ENCODE measurements at places on chromosomes 11 and 22.
A peak's percentile ranks its signal among the peaks of the same experiment; 100 is the strongest.

- DNase-seq: no peak
These were observed 81.8 kb upstream of the SHANK2 start for GRCh38 chr11:71334191-71334590.

GRCh38 chr11:16034074-16034473, 322.3 kb downstream of the SOX6 start:
- no peak for DNase-seq

GRCh38 chr11:70717936-70718595, 319.7 kb downstream of the CTTN start:
- peak; percentile 16 for DNase-seq

DNA sequence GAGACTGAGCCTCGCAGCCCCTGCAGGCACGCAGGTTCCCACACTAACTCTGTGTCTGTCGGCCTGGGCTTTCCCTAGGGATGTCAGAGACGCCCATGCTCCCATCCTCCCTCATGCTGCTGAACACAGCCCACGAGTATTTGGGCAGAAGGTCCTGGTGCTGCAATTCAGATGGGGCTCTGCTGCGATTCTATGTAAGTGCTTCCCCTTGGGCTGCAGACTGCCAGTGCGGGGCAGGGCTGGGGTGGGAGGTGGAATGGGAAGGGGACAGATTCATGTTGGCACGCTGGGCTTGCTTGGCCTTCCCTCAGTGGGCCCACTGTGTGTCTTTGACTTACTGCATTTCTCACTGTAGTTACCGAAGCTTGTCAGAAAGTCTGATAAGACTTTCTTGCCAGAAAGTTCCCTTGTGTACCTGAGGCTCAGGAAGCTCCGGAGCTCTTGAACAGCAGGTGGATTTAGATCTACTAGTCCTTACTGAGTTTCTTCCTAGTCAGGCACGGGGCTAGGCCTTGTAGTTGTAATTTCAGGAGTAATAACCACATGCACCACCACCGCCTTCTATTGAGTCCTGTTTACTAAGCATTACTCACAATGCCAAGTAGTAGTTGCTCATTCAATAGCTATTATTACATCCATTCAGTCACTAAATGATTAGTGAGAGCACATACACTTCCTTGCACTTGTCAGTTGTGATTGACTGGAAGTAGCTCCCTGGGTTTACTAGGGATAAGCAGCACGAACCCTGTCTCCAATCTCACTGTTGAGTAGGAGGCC, 65.2 kb downstream of the CABIN1 start:
- DNase-seq: no peak

GRCh38 chr11:9139628-9140357, 48.4 kb upstream of the SCUBE2 start:
- peak; percentile 47 for DNase-seq

- DNase-seq: no peak
These were observed 64.6 kb downstream of the EXT2 start for GRCh38 chr11:44159848-44160721.

DNA sequence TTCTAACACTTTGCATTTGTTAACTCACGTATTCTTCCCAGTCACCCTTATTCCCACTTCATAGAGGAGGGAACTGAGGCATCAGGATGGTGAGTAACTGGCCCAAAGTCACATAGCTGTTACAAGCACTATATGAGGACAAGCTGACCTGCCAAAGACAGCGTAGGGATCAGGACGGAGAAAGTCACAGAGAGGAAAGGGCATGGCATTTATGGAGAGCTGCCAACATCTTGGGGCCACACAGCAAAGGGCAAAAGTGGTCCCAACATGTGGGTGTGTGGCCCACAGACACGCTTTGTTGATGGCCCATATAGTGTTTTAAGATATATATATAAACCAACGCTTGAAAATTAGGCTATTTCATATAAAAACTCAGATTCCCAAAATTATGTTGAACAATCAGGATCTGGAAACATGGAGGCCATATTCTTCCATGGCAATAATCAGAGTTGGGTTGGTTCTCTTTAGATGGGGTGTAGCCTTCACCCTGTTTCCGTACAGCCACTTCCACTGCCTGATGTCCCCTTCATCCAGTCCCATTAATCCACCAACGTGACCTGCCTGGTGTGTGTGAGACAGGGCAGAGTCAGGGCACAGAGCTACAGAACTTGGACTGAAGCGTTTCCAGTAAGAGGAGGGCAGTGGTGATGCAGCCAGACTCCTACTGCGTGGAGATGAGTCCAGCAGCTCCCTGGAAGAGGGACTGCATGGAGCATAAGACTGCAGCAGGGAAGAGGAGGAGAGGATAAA, 39.9 kb upstream of the CD5 start:
- no peak for DNase-seq

DNA sequence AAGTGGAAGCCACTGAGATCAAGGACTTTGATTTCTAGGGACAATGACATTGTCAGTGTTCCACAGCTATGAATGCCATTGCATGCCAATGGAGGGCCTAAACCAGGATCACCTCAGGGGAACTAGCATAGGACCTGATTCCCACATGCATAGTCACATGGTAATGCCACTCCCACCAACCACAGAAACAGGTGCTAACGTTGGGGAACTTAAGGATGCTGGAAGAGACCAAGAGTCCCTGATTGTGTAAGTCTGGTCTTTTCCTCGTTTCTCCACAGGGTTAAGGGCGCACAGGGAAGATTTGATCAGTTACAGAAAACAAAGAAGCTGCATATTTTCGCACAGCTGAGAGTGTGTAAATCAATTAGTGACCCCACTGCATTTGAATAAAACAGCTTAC, 59.4 kb upstream of the CD44 start:
- DNase-seq: no peak

DNA sequence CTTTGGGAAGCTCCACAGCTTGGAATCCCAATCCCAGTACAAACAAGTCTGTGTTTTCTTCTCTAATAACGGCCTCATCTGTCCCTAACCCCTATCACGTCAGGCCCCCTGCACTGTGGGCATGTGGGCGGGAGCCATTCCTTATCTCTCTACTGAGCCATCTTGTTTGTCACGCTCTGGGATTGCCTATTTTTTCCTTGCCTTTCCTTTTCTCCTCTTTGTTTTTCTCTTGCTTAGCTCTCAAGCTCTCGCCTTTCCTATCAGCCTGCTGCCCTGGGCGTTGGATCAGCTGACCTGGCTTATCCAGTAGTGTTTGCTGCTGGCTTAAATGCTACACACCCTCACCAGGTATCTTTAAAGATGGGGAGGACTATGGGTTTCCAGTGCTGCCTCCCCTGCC, 35.8 kb downstream of the ARHGAP1 start:
- no peak for DNase-seq

DNA sequence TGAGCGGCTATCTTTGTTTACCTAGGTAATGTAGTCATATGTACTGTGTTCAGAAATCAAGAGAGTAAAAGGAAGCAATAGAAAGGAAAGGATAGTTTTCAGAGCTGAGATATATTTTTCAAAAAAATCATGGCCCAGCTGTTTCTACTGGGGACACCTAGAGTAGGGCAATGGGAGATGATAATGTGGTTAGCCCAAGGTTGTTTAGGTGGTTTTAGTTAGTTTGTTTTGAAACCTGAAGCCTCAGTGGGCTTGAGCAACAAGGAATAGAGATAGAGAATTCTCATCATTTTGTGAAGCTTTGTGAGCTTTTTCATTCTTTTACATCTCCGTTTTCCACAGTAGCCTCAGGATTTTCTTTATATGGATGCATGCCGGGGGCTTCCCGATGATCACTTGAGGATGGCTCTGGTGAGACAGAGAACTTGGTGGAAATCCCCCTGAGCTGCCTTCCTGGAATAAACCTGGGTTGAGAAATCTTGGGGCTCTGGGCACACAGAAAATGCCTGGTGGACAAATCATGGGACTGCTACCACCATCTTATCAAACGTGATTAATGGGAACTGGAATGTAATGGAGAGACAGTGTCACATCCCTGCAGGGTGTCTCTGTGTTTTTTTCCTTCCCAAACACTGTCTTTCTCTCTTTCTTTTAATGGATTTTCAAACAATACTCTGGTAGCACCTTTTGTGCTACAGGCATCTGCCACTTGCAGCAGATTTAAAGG, 49.0 kb downstream of the ARHGAP42 start:
- peak; percentile 63 for DNase-seq

DNA sequence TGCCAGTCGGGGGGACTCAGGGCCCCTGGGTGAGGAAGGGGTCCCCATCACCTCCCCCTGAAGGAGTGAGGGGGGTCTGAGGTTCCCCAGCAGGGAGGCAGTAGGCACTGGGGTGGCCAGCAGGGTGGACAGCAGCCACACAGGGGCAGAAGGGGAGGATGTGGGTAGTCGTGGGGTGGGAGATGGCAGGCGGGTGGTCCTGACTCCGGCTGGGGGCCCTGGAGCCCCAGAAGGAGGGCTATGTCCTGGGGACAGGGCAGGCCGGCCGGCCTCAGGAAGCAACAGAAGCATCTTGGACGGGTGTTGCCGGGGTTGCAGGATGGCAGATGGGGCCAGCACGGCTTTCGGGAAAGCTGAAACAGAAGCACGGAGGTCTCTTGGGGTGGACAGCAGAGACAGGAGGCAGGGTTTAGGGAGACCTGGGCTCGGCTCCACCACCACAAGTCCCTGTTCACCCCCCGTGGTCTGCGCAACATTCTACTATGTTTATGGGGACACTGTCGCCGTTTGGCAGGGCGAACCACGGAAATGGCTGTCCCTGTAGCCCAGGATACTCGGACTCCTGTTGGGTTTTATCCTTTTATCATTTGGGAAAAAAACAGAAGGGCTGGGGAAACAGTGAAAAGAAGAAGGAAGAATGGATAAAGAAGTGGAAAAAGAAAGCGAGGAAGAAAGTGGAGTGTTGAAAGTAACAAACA, 14.1 kb downstream of the VWCE start:
- DNase-seq: no peak

GRCh38 chr22:21823740-21824444, 43.6 kb downstream of the MAPK1 start:
- peak; percentile 32 for DNase-seq

GRCh38 chr22:20486229-20486628, 9.4 kb downstream of the KLHL22 start:
- no peak for DNase-seq

- DNase-seq: no peak
These were observed 29.4 kb upstream of the CTSD start for GRCh38 chr11:1793081-1793480.

- DNase-seq: peak; percentile 82
These were observed 654.3 kb downstream of the NTM start for GRCh38 chr11:132024587-132025295.

DNA sequence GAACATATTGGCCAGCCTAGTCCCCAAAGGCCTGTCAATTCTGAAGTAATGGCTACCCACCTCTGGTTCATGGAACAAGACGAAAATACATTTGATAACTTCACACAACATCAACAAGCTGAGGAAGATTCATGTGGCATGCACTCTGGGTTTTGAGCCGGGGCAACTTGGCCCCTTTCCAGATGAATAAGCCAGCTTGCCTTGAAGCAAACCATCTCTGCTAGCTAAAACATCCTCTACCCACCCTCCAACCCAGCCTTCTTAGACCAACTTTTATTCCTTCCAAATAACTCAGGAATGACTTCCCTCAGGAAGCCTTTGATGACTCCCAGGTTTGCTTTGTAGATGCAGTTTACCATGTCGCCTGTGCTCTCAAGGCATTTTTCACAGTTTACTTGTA, 94.4 kb downstream of the SLC1A2 start:
- DNase-seq: peak; percentile 80

GRCh38 chr22:29348956-29349355, 33.5 kb upstream of the RASL10A start:
- peak; percentile 28 for DNase-seq

DNA sequence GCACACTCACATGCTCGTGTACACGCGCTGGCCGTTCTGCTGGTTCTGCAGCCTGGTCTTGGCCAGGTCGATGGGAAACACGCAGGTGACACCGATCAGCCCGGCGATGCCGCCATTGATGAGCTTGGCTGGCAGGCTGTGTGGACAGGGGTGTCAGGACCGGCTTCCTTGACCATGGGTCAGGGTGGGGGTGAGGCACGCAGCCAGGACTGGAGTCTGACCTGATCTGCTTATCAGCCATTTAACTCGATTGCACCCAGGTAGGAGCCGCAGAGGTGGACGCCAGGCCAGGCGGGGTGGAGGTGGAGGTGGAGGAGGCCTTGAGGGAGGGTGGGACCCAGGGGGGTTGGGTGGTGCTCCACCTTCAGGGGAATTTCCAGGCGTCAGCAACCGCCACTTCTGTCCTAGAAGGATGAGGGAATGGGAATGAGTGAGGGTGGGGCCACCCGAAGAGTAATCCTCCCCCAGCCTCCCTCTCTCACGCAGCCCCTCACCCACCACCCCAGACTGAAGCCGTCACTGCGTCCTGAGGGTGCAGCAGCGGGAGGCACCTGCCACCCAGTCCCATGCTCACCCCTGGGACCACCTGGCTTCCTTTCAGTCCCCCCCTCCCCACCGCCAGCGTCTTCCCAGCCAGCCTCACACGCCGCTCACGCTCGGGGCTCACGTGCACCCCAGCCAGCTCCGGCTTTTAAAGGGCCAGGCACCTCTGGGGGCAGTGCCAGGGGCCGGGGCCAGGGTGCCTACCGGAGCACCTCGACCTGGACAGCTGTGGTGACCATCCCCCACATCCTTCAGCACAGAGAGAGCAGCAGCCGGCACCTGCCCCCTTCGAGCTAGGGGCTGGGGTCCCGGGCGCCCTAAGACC, 3.1 kb downstream of the SLC25A22 start:
- DNase-seq: no peak

GRCh38 chr22:29524442-29525191, 28.9 kb downstream of the THOC5 start:
- peak; percentile 22 for DNase-seq

DNA sequence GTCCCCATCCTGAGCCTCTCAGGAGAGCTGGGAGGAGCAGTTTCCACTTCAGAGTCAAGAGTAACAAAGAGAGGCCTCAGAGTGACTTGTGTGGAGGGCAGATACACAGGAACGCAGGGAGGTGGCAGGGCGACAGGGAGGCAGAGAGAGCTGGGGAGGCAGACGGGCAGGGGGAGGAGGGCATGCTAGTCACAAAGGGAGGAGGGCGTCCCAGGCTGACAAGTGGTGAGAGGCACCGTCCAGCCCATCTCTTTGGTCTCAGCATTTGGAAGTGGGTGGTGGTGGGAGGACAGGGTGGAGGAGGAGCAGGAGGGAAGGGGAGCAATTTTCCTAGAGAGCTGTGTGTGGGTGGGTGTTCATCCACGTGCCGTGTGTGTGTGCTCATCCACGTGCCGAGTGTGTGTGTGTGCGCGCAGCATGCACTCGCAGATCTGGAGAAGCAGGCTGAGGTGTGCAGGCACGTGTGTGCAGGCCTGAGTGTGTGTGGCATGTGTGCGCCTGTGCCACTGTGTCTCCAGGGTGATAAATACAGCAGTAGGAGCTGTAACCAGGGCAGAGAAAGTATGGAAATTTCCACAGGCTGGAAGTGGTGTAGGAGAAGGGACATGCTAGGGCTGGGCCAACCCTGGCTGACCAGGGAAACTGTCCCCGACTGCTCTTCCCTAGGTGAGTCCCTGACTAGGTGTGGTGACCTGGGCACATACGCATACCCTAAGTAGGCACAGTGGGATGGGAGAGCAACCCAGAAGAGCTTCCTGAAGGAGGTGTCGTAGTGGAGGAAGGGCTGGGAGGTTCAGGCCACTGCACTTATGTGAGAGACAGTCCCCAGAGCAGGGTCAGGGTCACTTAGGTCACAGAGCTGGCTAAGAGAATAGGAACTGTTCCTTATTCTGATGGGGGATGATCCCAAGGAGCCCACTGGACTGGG, 7.3 kb upstream of the PDE2A start:
- peak; percentile 29 for DNase-seq

All from M059J (cell line).